NCI-H460 (cell line): ENCODE measurements at places on chromosomes 12 and 14.

GRCh38 chr12:69415471-69416275, 54.5 kb upstream of the FRS2 start:
- DNase-seq = peak; percentile 55

- DNase-seq = no peak
Observed at GRCh38 chr12:29639893-29640495, 142.5 kb upstream of the OVCH1 start.

DNA sequence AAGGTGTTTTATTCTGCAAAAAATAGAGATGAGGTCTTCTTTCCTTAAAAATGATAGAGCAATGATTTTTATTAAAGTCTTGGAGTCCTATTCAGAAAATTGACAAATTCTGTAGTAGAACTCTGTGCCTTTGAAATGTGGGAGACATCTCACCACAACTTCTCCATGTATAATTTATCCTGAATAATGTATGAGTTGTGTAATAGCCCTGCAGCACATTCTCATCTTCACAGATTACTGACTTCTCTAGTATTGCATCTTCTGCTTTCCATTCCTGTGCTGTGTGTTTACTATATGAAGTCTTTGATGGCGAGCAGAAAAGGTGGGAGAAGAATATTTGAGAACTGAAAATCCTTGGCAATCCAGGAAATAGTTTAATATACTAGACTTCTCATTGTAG, 255.6 kb downstream of the TTC6 start:
- DNase-seq = no peak

GRCh38 chr12:12533238-12533829, 29.3 kb downstream of the DUSP16 start:
- no peak for DNase-seq

DNA sequence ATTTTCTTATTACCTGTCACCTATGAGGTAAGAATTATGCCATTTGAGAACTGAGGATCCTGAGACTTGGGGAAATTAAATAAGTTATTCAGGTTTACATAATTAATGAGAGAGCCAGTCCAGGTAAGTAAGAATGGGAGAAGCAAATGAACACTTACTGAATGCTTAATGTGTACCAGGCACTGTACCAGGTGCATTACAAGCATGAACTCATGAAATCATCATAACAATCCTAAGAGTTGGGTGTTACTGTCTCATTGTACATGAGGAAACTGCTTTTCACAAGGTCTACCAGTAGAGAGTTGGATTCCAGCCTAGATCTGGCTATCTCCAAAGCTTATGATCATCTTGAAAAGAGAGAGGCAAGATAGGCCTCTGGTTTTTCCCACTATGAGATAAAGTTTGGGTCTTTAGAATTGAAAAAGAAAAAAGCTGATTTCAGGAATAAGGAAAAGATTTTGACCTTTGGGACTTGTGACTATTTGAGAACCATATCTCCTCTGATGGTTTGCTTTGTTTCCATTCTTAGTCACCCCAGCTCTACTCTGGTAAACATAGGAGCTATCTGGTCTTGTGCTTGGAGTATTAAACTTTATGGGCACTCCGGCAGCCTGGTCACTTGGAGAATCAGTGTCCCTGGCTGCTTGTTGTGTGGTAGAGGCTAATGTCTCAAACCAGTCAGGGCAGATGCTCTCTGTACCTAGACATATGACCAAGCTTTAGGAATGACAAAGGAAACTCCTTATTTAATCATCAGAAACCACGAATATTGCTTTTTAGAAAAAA, 48.0 kb downstream of the PTHLH start:
- DNase-seq = no peak

- DNase-seq = no peak
Observed at GRCh38 chr14:74848768-74849167, 27.2 kb downstream of the PROX2 start.

GRCh38 chr14:35341454-35341750, 49.2 kb downstream of the PSMA6 start:
- DNase-seq = no peak

DNA sequence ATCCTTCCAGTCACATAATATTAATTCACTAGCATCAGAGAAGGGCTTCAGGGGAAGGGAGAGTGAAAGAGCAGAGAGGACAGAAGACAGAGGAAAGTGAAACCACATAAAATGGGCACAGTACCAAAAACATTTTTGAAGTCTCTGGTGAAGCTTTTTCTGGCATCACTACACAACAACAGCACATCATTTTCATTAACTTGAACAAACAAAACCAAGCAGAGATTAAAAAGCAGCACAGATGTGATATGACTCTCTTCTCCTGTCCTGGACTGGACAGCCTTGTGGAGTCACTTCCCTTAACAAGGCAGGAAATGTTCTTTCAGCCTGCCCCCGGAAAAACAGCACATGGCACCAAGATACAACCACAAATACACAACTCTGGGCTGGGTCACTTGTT, 112.0 kb downstream of the TSPAN8 start:
- DNase-seq = no peak

- no peak for DNase-seq
Observed at GRCh38 chr12:42362647-42363260, 36.8 kb downstream of the PPHLN1 start.

DNA sequence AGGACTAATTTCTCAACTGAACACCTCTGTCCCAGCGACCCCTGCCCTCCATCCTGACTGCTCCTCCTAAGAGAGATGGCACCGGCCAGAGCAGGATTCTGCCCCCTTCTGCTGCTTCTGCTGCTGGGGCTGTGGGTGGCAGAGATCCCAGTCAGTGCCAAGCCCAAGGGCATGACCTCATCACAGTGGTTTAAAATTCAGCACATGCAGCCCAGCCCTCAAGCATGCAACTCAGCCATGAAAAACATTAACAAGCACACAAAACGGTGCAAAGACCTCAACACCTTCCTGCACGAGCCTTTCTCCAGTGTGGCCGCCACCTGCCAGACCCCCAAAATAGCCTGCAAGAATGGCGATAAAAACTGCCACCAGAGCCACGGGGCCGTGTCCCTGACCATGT, 756 bp downstream of the RNASE7 start:
- no peak for DNase-seq

GRCh38 chr12:100624571-100624970, 51.1 kb downstream of the GAS2L3 start:
- DNase-seq = no peak

GRCh38 chr14:56199095-56199981, 81.1 kb downstream of the PELI2 start:
- peak; percentile 95 for DNase-seq

GRCh38 chr12:40616383-40616915, 75.8 kb upstream of the CNTN1 start:
- no peak for DNase-seq

DNA sequence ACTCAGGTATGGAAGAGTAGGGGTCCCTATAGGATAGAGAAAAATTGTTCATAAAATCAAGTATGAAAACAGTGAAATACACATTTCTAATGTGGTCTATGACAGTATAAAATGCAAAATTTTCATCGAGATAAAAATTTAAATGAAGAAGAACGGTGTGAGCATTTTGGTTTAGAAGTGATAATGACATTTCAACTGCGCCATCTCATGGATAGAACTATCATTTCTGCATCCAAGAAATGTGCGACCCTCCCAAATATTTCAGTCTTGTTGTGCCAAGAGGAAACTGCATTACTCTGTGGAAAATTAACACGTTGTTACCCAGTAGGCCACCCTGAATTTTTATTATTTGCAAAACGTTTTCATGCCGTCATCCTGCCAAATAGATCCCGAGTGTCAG, 108.8 kb downstream of the CRACR2A start:
- DNase-seq = no peak

DNA sequence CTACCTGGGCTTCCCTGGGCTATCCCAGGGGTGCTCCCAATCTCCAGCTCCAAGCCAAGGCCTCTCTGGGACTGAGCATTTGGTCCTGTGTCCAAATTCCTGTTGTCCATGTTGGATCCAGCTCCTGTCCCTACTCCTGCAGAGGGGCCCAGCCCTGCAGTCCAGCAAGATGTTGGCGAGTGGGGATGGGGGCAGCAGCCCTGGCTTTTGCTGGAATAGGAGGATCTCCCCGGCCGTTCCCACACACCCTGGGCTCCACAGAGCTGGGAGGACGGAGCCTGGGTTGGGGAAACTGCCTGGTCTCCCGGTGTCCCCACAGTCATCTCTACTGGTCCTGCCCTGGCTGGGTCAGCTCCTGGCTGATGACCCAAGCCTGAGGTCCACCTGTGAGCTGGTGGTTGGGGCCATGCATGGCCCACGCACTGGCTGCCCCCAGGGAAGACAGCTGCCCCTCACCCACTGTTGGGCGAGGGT, 219.6 kb upstream of the C14orf180 start:
- DNase-seq = no peak

- no peak for DNase-seq
Observed at GRCh38 chr14:56894591-56894991, 84.3 kb upstream of the OTX2 start.

- no peak for DNase-seq
Observed at GRCh38 chr12:117724543-117724942, 244.2 kb downstream of the KSR2 start.

DNA sequence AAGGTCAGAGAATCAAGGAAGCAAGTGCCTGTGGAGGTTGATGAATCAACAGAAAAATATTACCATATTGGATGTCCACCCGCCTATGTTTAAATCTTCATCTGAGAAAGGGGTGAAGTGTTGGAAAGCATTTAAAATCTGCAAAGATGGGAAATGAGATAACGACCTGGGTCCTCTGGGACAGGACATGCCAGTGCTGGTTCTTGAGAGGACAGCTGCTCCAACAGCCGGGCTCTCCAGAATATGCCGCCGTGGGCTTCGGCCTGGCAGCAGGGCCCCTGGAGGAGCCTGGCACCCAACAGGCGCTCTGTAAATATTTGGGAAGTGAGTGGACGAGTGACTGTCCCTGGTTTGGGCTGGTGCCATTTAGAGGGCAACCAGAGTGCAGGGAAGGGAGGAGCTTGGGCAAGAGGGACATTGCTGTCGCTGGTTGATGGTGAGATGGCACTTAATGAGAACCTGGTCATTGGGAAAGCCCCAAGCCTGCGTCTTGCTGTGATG, 129.9 kb downstream of the KCNA5 start:
- DNase-seq = no peak

DNA sequence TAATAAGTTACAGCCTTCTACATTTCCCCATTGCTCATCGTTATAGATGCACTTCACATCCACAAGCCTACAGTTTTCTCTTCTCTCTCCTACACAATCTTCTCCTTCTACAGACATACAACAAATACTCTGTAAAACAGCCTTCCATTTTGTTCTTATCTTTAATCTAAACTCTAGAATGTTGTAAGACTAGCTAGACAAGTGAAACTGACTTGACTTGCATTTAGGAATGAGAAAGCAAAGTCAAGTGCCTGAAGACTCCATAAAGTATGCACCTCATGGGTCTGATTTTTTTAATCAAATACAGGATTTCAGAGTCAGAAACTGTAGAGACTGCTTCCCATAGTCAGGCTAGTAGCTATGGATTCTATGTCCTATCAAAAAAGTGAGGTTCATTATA, 190.3 kb downstream of the KLHL28 start:
- DNase-seq = no peak

- DNase-seq = no peak
Observed at GRCh38 chr12:75208856-75209811, 505 bp downstream of the KCNC2 start.

GRCh38 chr14:101970830-101971400, 6.5 kb downstream of the DYNC1H1 start:
- DNase-seq = no peak

- DNase-seq = no peak
Observed at GRCh38 chr12:12046401-12046800, 24.3 kb upstream of the BCL2L14 start.

GRCh38 chr14:65548878-65549277, 136.3 kb downstream of the FUT8 start:
- DNase-seq = no peak

DNA sequence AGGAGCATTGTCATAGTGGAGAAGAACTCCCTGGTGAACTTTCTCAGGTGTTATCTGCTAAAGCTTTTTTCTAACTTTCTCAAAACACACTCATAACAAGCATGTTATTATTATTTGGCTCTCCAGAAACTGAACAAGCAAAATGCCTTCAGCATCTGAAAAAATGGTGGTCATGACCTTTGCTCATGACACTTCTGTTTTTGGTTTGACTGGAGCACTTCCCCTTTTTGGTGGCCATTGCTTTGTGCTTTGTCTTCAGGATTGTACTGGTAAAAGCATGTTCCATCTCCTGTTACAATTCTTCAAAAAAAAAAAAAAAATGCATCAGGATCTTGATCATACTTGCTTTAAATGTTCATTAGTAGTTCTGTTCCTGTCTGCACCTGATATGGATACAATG, 1241.6 kb upstream of the USP15 start:
- DNase-seq = no peak

DNA sequence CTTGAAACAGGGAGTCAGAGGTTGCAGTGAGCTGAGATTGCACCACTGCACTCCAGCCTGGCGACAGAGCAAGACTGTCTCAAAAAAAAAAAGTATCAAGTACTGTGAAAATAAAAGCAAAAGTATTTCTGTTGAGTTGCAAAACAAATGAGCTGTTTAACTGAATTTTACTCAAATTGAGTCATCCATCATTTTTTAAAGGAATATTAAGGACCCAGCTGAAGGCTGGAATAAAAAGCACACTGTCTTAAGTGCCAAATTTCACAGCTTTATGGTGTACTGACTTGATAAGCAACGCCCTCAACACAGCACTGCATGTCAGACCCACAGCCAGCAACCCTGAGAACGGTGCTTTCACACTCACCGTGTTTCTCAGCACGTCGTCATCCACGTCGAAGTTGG, 57.9 kb downstream of the AMN start:
- no peak for DNase-seq

DNA sequence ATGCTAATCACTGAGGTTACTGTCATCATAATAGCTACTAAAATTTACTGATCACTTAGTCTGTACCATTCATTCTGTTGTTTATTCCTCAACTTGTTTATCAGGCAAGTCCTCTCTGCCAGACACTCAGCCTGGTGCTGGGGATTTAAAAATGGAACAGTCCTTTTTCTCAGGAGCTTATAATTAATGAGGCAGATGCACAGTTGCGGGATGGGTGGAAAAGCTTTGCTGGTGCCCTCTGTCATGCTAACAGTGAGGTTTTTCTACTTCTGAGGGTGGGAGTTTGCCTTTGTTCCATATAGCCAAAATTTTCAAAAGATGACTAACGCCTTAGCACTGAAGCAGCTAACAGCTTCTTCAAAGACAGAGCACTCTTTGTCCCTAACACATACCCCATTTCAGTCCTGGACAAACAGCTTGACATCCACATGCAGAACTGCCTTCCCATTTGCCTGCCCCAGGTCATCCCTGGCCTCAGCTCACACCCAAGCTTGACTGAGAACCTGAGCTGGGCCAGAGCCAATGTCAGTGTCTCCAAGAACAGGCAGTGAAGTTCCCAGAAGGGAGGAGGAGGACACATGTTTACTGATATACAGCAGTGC, 30.8 kb upstream of the HSPB8 start:
- no peak for DNase-seq
